Stimulated activated CD8-positive, alpha-beta memory T cell treated with anti-CD3 and anti-CD28 coated beads, Interleukin-7, amount 100 ng/mL, for 4 hours (primary cell): ENCODE measurements at places on chromosomes 5 and 9.

GRCh38 chr9:110319781-110320492, 17.7 kb downstream of the TXNDC8 start:
- no peak for DNase-seq

DNA sequence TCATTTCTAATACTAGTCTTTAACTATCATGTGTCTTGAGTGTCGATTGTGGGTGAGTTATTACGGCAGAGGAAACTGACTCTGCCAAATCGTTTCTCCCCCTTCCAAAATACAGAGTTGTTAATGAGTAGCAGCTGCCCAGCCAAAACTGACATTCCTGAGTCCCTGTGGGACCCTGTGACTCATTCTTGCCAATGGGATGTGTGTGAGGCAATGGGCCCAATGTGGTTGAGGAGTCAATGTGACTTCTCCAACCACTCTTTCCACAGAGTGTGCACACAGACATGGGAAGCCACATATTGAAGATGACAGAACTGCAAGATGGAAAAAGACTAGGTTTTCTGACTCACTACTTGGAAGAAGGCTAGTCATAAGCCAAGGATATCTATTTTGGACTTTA, 434.7 kb downstream of the DTWD2 start:
- no peak for DNase-seq

DNA sequence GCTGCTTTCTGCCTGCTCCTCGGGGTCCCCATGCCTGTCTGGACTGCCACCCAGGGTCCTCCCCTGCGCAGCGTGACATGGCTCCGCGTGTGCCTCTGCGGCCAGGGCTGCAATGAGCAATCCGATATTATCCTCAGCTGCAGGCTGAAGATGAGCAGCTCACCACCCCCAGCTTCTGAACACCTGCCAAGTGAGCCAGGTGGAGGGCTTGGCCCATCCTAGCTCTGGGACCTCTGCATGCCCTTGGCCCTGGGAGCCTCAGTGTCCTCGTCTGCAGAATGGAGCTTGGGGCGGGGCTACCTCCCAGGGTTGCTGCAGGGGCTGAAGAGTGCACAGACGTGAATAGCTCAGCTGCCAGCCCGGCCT, 4.1 kb upstream of the MYMK start:
- DNase-seq: no peak

- DNase-seq: no peak
Measured at GRCh38 chr5:60597572-60598320, 102.2 kb downstream of the DEPDC1B start.
